DMS 273 treated with DMSO at 0.1 percent for 48 hours (cell line): ENCODE measurements at places on chromosomes 4 and X.

GRCh38 chr4:41753942-41754341 lies 5.4 kb upstream of the PHOX2B start:
- DNase-seq = no peak

DNA sequence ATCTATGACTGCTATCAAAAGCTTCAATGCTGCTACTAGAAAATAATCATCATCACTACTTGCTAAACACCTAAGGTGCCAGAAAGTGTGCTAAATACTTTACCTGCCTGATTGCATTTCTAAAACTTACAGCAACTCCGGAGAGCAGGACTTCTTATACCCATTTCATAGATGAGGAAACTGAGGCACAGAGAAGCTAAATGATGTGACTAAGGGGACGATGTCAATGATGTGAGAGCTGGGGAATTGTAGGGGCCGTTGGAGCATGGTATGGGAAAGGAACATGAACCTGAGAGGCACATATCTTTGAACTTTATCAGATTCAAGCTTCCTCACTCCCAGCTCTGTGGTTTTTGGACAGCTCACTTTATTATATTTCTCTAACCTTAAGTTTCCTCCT lies 38.7 kb downstream of the CCKAR start:
- no peak for DNase-seq

- no peak for DNase-seq
Observed at GRCh38 chr4:111652236-111652635, 493.0 kb upstream of the FAM241A start.

DNA sequence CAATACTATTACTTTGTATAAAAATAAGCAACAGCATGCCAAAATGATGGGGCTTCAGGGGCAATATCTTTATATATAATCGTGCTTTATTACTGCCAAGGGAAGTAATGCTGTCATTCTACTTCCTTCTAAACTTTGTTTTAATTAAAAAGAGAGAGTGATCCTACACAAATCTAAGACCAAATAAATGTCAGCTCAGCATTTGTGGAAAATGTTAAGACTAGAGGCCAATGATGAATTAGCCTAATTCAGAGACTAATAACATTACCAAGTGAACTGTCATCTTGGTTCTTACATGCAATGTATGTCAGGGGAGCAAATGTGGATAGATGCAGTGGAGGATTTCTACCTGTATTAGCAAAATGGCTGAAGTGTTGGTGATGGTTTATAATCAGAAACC lies 166.4 kb upstream of the PTCHD1 start:
- DNase-seq = no peak

- DNase-seq = no peak
Observed at GRCh38 chrX:16144420-16144819, 21.1 kb downstream of the GRPR start.

DNA sequence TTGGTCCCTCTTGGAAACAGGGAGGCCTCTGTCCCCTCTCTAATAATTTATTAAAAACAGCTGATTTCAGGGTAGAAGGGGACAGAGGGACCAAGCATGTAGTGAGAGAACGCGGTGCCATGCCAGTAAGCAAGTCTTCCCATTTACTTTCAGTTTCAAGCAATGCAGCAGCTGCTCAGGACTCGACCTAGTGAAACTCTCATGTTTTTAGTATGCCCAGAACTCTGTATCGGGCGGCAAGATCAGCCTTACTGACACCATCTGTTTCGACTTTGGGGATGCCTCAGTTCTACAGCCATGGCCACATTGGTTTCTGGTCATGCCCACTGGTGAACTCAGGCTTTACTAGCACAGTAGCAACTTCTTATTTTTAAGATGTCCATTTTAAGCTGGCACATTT lies 40.6 kb downstream of the ZNF81 start:
- no peak for DNase-seq

DNA sequence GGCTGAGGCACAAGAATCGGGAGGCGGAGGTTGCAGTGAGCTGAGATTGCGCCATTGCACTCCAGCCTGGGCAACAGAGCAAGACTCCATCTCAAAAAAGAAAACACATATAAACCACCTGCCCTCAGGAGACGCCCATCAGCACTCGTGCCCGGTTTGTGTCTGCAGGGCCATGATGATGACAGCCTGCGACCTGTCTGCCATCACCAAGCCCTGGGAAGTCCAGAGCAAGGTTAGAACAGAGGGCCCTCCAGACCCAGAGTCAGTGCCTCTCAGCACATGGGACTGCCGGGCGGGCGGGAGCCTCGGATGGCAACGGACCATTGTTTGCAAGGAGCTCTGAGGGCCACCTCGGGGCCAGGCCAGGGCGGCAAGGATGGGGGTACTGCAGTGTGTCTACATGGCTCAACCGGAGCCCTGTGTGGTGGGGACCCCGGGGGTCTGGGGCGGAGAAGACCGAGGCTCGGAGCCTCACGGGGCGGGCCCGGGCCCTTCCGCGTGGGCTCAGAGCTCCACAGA lies 9.3 kb downstream of the ATP5ME start:
- no peak for DNase-seq

- DNase-seq = no peak
Observed at GRCh38 chr4:52358883-52359321, 300.2 kb downstream of the USP46 start.

- DNase-seq = no peak
Observed at GRCh38 chrX:38610849-38611248, 49.5 kb downstream of the TSPAN7 start.

GRCh38 chr4:40321574-40322275 lies 13.4 kb upstream of the CHRNA9 start:
- DNase-seq = no peak

DNA sequence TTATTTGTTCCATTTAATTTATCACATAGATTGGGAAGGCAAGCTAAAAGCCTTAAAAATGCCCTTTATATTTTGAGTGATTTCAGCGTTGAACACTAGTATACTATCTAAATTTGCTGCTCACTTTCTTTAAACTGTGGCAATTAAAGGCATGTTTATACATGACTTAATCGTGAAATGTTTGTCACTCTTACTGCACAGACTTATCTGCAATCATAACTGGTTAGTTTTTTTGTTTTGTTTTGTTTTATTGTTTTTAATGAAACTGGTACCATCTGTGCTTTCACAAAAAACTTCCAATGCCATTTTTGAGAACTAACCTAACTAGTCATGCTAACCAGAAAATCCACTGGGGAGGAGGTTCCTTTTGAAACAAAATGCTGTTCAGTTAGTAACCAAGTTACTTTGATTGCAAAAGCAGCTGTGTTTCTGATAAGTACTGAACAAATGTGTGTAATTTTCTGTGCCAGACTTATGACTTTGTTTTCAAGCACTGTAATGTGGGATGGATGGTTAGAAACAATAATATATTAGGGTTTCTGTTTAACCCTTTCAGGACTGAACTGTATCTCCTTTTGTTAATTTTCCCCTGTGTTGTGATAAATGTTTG lies 56.1 kb downstream of the CCKAR start:
- no peak for DNase-seq

GRCh38 chrX:136165406-136165805 lies 18.1 kb downstream of the FHL1 start:
- DNase-seq = no peak

DNA sequence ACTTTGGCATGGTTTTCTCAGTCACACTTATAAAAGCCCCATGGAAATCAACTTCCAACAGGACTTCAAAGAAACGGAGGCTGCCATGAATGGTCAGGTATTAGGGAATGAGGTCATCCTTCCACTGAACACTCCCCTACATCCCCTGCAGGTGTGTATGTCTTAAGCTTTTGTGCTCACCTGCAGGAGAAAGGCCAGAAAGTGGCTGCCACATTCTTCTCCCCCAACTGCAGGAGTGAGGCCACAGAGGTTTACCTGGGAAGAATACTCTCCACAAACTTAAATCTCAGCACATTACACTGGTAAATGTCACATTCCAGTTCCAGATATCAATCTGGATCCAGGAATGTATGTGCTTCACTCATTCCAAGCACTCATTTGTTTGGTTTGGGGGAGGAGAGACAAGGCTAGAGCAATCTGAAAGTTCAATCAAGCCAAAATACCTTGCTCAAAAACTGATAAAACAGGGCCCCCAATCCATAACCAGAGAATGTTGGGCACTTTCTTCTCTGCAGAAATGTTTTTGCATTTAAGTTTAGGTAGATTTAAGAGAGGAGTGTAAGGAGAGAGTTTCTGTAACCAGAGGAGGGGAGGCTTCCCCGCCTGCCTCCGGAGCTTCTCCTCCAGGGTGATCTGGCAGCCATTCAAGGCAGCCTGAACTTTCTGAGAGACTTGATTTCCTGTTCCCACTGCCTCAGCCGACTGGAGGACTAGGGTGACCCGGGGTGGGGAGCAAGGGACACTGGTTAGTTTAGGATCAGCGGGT lies 15.4 kb downstream of the FAM9C start:
- no peak for DNase-seq

DNA sequence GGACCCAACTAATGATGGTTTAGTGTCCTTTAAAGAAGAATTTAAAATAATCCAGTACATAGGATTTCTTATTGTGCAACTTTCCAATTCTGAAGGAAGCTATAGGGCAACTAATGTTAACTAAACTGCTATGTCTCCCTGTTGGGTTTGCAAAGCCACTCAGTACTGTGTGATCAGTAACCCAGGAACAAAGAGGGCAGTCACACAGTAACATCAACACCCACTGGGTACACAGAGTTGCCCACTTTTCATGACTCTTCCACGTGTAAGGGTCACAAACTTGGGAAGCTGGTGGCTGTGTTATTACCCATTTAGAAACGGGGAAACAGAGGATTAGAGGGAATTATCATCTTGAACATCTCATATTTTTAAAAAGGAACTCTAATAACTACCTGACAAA lies 555.0 kb upstream of the DIPK2B start:
- DNase-seq = no peak

DNA sequence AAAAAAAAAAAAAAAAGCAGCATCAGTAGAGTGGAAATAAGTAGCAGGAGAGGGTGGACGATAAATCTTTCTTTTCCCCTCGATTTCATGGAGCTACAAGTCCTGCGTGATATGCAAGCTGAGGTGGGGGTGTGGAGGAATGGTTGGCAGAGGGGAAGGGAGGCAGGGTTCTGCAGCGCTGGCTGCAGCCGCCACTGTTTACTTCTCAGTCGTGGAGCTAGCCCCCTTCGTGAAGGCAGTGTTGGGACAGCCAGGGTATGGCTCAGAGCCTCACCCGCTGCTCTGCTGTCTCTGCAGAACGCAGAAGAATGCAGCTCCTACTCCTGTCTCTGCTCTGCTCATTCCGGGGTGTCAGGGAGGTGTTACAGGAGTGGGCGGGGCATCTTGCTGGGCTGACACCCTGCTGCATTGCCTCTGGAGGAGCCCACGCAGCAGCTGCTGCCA lies 140.6 kb downstream of the GPM6A start:
- no peak for DNase-seq

GRCh38 chr4:26715636-26716242 lies 131.9 kb downstream of the TBC1D19 start:
- DNase-seq = no peak

DNA sequence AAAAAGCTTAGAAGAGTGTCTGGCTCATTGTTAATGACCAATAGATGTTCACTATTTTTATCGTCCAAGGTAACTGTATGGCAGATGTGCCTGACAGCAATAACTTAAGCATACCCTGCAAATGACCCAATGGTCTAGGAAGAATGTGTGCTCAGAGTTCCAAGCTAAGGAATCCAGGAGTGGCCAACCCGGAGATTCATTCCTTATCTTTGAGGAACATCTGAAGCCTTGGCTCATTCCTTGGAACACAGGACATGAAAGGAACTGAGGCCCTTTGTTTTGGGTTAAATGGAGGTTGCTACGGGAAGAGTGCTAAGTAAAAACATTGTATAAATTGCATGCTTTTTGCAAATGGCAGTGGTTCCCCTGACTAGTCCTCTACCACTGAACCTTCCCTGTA lies 38.9 kb upstream of the EFNB1 start:
- no peak for DNase-seq
